ENCODE measurements at places on chromosomes 2 and 18.

- DNase-seq = no peak
Observed at GRCh38 chr18:27428716-27429475, 243.8 kb upstream of the CHST9 start.

GRCh38 chr2:71944806-71945602 is 202.7 kb downstream of the CYP26B1 start:
- no peak for DNase-seq

- DNase-seq = no peak
Observed at GRCh38 chr2:193253014-193253530, 1058.3 kb upstream of the TMEFF2 start.

DNA sequence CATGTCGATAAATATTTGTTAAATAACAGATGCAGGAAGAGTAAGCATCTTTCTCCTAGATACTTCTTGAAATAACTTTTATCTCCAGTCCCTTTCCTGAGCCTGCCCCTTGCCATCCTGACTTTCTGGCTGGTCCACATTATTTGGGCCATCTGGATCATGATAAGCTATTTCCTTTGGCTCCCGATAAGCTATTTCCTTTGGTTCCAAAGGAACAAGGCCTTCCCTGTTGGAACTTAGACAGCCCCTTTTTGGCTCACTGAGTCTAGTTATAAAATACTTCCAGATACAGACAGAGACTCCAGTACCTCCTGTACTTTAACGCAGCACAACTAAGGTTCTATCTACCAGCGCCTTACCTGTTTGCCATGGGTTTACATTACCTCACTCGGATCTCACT is 205.3 kb upstream of the CCDC150 start:
- DNase-seq = no peak

GRCh38 chr2:135603543-135603942 is 72.3 kb downstream of the R3HDM1 start:
- no peak for DNase-seq

DNA sequence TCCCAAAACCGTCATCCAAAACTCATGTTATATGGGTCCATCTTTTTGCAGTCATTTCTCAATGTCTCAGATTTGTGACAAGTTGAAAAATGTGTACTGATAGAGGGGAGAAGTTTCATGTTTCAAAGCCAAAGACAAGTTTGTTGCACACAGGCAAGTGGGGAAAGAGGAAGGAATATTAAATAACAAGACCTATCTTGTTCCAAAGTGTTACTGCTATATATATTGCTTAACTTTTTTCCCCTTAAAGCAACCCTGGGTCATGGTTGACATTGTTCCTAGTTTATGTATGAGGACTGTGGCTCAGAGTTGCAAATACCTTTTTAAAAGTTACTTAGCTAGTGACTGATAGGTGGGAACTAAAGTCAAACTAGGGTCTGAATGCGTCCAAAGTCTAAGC is 1.7 kb downstream of the ITGA4 start:
- no peak for DNase-seq

GRCh38 chr2:197700960-197701359 is 4.2 kb upstream of the MARS2 start:
- no peak for DNase-seq

GRCh38 chr2:223383315-223383714 is 218.8 kb downstream of the SCG2 start:
- no peak for DNase-seq

GRCh38 chr2:217935235-217935879 is 67.4 kb downstream of the TNS1 start:
- DNase-seq = no peak

- DNase-seq = no peak
Observed at GRCh38 chr2:144493027-144493809, 26.7 kb downstream of the ZEB2 start.

GRCh38 chr2:45469314-45470099 is 141.6 kb downstream of the SRBD1 start:
- no peak for DNase-seq

DNA sequence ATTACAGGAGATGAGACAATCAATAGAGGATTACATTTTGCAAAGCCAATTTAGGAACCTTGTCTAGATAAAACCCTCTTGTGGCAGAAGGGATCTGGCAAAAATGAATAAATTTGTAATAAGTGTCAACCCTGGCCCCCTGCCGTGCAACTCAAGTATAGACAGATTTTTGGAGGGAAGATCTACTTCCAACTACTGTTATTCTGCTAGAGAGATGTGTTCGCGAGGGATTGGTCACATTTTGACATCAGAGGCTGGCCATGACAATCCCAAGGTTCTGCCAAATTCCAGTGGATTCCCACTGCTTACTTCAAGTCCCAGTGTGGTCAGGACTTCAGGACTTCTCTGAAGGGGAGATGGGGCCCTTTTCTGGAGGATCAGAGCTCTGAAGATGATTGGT is 192.6 kb downstream of the SH3RF3 start:
- no peak for DNase-seq

DNA sequence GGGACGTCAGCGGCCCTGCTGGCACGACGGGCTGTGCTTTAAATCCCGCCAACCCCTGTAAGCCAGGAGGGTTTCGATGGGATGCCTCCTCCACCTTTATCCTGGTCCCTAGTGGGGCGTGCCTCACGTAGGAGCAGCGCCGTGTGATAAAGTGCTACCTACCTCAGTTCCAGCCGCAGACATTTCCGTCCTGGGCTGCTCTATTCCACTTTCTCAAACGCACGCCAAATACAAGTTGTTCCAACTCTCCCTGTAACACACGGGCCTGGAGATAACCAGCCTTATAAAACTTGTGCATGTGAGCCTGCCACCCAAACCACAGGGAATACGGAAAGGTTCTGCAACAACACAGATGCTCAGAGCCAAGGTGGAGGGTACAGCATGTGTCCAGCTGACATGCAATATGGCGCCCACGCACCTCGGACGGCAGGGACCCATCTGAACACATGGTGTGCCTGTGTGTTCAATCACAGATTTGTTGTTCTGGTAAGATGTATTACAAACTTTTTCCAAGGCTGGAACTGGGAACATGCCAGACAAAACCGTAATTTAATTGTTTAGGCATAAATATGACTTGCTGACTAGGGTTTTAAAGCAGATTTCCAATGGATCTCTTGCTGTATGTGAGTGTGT is 47.7 kb downstream of the ZNF516 start:
- DNase-seq = no peak

GRCh38 chr2:26191316-26192159 is 18.6 kb downstream of the GAREM2 start:
- no peak for DNase-seq

- peak; percentile 65 for DNase-seq
Observed at GRCh38 chr2:47654790-47655562, 128.0 kb upstream of the MSH6 start.

GRCh38 chr2:19350678-19351401 is 7.6 kb downstream of the OSR1 start:
- no peak for DNase-seq

DNA sequence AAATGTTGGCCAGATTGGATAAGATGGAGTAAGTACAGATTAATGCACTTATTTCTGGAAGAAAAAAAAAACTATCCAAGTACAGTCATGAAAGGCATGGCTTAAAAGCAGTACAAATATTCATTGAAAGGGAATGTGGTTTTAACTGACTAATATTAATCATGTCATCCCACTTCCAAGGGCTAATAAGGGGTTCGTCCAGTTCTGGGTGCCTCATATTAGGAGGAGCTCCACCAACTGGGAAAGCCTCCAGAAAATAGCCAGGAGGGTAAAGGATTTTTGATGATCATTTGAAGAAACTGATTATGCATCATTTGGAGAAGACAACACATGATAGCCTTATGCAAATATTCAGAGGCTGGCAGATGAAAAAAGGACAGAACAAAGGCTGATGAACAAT is 115.2 kb upstream of the ARL5A start:
- DNase-seq = no peak

DNA sequence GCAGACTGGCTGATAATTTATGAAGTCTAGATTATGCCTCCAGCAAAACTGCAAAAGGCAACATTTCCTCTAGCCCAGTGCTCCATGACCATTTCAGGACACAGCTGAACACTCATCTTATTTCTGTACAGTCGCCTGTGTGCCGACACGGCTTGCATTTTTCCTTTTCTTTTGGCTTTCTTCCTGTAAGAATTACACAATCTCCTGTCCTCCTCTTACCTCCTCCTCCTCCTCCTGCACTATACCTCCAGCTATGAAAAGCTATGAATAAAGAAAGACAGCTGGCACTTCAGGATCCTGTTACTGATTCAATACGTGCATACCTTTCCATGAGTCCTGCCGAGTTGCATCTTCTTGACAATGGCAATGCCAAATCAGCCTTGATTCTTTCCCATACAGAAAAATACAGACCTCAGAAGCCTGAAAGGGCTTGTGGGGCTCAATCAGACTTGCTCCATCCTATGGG is 32.2 kb upstream of the TRIB2 start:
- DNase-seq = no peak

- DNase-seq = no peak
Observed at GRCh38 chr2:5777131-5777535, 84.9 kb downstream of the SOX11 start.

DNA sequence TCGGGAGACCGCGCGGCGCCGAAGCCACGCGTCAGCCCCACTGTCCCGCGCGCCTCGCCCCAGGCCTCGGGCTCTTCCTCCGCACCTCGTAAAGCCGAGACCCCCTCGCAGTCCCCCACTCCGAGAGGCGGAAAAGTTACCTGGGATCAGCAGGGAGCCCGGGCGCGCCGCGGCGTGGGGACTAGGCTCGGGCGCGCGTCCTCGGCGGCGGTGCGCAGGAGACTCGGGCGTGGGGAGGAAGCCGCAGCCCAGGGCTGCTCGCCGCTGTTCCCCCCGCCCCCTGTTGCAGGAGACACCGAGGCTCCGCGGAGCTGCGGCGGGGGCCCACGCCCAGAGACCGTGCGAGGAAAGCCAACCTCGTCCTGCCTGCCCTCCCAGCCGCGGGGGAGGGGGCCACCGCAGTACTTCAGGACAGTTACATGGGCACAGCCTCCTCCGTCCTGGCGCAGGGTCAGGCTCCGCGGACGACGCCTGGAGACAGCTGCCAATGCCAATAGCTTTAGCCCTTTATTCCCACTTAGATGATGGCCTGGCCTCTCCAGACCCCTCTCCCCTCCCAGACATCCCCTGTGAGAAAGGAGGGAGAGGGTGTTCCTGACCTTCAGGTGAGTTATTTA is at the start of gene EPB41L3:
Gene EPB41L3, minus strand, starts transcription at position 225 of the 617 bp plus-strand sequence. CDS start 54,814 bp downstream, outside the sequence.
- no peak for DNase-seq

DNA sequence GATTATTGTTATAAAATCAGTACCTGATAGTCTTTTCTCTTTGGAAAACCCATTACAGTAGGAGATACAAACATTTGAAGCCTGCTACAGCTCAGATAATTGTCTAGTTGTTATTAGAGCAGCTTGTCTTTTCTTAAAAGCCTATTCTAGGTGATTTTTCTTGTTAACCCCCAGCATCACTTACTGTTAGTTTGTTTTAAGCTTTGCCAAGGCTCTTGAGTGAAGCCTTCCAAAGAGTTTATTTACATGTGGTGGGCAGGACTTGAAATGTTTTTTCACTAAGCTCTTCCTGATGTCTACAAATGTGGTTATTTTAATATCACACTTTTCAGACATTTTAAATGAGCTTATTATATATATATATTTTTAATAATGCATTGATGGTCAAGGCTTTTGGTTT is 791.3 kb downstream of the PLCL1 start:
- DNase-seq = no peak

DNA sequence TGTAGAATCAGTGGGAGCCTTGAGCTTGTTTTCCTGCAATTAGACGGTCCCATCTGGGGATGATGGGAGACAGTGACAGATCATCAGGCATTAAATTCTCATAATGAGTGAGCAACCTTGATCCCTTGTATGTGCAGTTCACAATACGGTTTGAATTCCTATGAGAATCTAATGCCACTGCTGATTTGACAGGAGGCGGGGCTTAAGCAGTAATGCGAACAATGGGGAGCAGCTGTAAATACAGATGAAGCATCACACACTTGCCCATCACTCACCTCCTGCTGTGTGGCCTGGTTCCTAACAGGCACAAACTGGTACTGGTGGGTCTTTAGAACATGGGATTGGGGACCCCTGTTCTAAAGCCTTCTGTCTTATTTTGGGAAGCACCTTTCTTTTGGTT is 17.9 kb upstream of the NYAP2 start:
- no peak for DNase-seq

- DNase-seq = no peak
Observed at GRCh38 chr2:215171151-215171550, 32.7 kb upstream of the ABCA12 start.

DNA sequence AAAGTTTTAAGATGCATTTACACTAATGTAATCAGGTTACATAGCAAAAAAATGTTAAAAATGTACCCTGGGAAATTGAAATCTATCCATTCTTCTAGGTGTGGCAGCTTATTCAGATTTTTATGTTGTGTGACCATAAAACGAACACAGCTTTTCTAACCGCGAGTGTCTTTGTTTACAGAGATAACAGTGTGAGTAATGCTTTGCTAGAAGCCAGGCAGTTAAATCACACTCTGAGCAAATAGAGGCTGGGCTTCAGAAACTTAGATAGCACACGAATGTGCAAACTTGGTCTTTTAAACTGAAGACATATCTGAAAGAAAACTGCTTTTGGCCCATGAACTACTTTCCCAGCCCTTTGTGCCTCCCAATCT is 116.1 kb downstream of the SPTBN1 start:
- no peak for DNase-seq

GRCh38 chr2:157182204-157182709 is 75.2 kb upstream of the GALNT5 start:
- DNase-seq = no peak

DNA sequence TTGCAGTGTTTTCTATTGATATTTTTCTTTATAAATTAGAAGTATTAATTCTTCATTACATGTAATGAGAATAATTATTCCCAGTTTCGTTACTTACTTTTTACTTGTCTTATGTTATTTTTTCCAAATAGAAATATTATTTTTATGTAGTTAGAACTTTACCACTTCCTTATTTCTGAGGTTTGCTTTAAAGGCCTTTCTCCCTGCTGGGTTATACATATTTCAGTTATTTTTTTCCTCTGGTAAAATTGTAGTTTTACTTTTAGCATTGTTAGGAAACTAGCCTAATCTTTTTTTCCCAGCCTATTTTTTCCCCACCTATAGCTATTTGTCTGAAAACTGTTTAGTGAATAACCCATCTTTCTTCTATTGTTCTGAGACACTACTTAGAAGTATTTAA is 17.1 kb downstream of the RNF144A start:
- no peak for DNase-seq

DNA sequence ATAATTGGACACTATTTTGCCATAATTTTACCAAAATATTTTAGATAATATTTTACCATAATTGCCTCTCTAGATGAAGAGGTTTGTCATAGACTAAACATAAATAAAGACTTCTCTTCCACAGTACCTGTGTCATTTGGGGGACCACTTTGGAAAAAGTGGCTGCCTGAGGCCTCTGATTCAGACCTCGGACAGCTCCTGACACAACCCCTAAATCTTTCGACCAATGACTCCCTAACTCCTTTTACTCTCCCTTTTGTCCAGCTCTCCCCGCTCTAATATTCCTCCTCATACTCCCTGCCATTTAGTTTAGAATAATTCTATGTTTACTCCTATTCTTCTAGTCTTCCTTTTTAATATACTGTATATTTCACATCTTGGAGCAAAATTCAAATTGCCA is 36.0 kb upstream of the UBE2E3 start:
- no peak for DNase-seq

- DNase-seq = no peak
Observed at GRCh38 chr2:127864877-127865276, 6.9 kb upstream of the POLR2D start.

Measured in GM19239 (cell line).